ENCODE measurements at places on chromosomes 3 and 15.

GRCh38 chr15:43214169-43214568 is 6.6 kb downstream of the EPB42 start:
- H3K27ac ChIP-seq = no peak overlapping the region
- H3K27me3 ChIP-seq = no peaks in the 10 kb centered on the region
- no peaks in the 10 kb centered on the region for H3K4me1 ChIP-seq
- no peak overlapping the region for H3K4me3 ChIP-seq
- H3K36me3 ChIP-seq = no peaks in the 10 kb centered on the region

- H3K27ac ChIP-seq = no peak overlapping the region
- no peaks in the 10 kb centered on the region for H3K27me3 ChIP-seq
- no peak for DNase-seq
- H3K4me3 ChIP-seq = no peak overlapping the region
Observed at GRCh38 chr3:165279471-165279870, 83.3 kb upstream of the SLITRK3 start.

DNA sequence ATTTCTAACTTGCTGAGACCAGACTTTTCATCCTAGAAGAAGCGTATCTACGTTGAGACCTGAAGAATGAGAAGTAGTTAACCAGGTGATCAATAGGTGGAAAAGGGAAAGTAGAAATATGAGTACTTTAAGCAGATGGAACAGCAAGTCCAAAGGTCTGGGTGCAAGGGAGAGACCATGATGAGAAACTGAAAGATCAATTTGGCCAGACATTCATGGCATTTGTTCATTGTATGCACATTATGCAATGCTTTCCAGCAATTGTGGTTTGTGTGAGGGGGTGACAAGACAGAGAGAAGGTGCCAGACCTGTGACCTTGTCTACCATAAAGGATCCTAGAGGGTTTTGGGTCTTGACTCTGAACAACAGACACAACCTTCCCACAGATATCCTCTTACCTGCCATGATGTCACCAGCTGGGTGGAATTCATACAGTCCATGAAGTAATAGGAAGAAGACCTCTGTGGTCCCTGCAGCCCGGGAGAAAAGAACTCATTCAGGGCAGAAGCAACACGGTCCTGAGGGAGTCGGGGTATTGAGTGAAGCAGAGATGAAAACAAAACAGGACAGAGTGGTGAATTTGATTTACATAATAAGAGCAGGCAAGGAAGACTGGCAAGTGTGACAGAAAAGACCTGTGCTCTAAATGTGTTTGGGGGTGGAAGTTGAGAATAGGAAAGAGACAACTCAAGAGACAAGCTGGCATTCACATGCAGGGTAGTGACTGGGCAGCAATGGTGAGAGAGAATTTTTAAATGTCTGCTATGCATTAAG is 63.4 kb upstream of the PSMD6 start:
- no peaks in the 10 kb centered on the region for H3K36me3 ChIP-seq
- H3K4me1 ChIP-seq = peaks cover 22% of the 10 kb centered on the region
- DNase-seq = no peak
- no peak overlapping the region for H3K4me3 ChIP-seq

GRCh38 chr15:42070976-42071350 is 23.4 kb downstream of the PLA2G4D start:
- no peaks in the 10 kb centered on the region for H3K36me3 ChIP-seq
- no peak for DNase-seq
- H3K27ac ChIP-seq = no peak overlapping the region
- H3K27me3 ChIP-seq = no peaks in the 10 kb centered on the region
- H3K4me3 ChIP-seq = no peak overlapping the region
- H3K4me1 ChIP-seq = no peaks in the 10 kb centered on the region

GRCh38 chr3:139481116-139481515 is 4.8 kb upstream of the RBP2 start:
- H3K4me1 ChIP-seq = no peaks in the 10 kb centered on the region
- H3K36me3 ChIP-seq = no peaks in the 10 kb centered on the region
- no peak for DNase-seq
- H3K27ac ChIP-seq = no peak overlapping the region
- no peaks in the 10 kb centered on the region for H3K27me3 ChIP-seq

DNA sequence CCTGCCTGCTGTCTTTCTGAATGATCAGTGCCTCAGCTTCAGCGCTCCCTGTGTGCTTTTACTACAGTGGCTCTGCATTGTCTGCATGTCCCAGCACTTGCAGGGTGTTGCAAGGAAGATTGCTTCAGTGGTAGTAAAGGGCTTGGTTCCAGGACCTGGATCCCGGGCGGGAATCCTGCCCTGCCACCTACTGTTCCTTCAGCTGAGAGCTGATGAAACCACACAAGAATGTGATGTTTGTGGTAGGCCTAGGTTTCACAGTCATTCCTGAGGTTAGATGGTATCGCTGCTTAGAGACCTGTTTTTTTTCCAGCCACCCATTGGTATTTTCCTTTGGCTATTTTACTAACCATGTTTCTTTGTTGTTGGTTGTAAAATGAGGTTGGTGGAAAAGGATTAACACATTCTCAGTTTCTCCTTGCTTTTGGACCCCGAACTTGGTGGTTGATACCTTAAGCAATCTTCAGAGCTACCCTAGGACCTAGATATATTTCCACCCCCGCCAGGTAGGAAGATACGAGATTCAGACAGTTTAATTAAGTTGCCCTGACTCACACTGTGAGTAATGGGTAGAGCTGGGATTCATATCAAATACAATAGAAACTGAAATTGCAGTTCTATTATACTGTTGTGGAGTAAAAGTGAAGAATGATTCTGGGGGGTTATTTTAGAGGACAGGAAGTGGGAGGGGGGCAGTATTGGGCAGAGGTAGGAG is 11.4 kb downstream of the GPR87 start:
- peak; percentile 90 for DNase-seq
- peak overlapping the region; percentile 54 for H3K27ac ChIP-seq
- H3K4me1 ChIP-seq = peaks cover 17% of the 10 kb centered on the region

GRCh38 chr15:76391847-76392246 is 55.3 kb downstream of the ISL2 start:
- H3K36me3 ChIP-seq = no peaks in the 10 kb centered on the region
- H3K4me3 ChIP-seq = no peak overlapping the region
- no peaks in the 10 kb centered on the region for H3K27me3 ChIP-seq
- DNase-seq = no peak
- no peak overlapping the region for H3K27ac ChIP-seq
- H3K4me1 ChIP-seq = no peaks in the 10 kb centered on the region

DNA sequence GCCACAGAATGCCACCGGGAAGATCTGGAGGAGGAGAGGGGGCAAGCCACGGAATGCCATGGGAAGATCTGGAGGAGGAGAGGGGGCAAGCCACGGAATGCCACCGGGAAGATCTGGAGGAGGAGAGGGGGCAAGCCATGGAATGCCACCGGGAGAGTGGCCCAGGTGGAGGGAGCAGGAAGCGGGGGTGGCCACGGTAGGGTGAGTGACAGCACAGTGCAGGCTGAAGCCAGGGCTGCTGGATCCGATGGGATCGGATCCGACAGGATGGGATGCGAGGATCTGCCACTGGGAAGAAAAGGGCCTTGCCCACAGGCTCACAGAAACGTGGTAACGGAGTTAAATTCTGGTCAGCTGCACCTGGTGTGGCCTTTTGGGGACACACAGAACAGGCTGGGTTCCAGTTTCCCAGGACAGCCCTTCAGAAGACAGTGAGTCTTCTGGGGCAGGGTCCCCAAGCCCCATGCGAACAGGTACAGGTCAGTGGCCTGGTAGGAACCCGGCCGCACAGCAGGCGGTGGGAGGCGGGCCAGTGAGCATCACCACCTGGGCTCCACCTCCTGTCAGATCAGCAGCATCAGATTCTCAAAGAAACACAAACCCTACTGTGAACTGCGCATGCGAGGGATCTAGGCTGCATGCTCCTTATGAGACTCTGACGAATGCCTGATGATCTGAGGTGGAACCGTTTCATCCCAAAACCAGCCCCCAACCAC is 58.8 kb downstream of the XXYLT1 start:
- peak; percentile 77 for DNase-seq
- H3K4me3 ChIP-seq = no peak overlapping the region
- H3K27ac ChIP-seq = peak overlapping the region; percentile 86
- no peaks in the 10 kb centered on the region for H3K27me3 ChIP-seq
- peaks cover 42% of the 10 kb centered on the region for H3K4me1 ChIP-seq

DNA sequence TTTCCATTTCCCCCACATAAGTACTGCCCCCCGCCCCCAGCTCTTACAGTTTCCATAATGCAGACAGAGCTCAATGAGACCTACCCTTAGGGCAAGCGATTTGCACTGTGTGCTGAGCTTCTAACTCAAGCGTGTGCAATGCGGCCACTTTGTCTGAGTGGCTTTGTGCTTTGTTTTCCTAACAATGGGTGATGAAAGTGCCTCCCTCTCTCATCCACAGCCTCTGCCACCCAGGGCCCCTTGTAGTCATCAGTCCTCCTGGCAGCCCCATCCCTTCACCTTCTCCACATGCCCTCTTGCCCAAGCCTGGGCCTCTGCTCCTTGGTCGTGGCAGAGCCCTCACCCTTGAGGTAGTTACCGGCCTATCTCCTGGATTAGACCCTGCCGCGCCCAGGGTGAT is 17.2 kb downstream of the DAPK2 start:
- H3K4me1 ChIP-seq = peaks cover 13% of the 10 kb centered on the region
- no peak for DNase-seq
- H3K4me3 ChIP-seq = no peak overlapping the region
- H3K27me3 ChIP-seq = no peaks in the 10 kb centered on the region
- H3K27ac ChIP-seq = no peak overlapping the region

- no peaks in the 10 kb centered on the region for H3K27me3 ChIP-seq
- no peaks in the 10 kb centered on the region for H3K4me1 ChIP-seq
- H3K4me3 ChIP-seq = no peak overlapping the region
- no peak for DNase-seq
- no peak overlapping the region for H3K27ac ChIP-seq
Observed at GRCh38 chr3:414063-414462, 217.5 kb downstream of the CHL1 start.

DNA sequence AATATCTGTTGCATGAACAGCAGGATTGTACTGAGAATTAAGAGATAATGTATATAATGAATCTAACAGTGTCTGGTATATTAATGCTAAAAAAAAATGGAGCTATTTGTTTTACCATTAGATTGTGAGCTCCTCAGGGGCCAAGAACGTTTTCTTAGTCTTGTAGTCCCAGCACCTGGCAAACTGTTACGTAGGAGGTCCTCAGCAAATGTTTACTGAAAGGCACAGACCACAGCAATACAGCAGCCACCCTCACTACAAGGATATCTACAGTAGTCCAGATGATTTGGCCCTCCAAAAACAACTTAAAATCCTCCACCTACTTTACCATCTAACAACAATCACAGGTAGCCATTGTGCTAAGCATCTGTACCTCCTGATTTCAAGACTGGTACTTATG is 59.7 kb downstream of the MSL2 start:
- H3K27ac ChIP-seq = no peak overlapping the region
- H3K4me1 ChIP-seq = no peaks in the 10 kb centered on the region
- H3K36me3 ChIP-seq = no peaks in the 10 kb centered on the region

DNA sequence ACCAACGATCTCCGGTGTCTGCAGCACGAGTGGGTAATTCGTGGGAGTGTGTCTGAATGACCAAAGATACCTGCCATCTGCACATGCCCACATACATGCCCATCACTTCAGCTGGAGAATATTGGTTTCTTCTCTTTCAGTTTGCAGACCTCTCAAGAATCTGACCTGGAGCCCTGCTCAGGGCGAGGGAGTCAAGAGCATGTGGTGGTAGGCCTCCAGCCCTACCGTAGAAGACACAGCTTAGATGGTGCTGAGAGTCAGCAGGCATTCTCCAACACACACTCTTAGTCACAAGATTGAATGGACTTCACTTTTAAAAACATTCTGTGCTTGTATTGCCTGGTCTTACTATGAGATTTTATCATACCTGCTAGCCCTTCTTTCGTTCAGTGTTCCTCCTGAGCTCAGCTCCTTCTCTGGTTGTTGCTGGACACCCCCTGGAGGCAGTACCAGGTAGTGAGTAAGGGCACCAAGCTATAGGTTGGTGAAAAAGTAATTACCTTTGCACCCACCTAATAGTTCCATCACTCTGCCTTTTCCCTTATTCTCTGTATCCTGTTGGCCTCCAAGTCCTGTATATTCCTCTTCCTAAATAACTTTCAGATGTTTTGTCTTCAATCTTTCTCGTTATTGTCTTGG is 252.0 kb downstream of the CACNA2D3 start:
- no peaks in the 10 kb centered on the region for H3K27me3 ChIP-seq
- no peaks in the 10 kb centered on the region for H3K36me3 ChIP-seq
- no peak overlapping the region for H3K27ac ChIP-seq
- DNase-seq = no peak

GRCh38 chr3:10437995-10438901 is 67.1 kb downstream of the ATP2B2 start:
- no peak for DNase-seq
- no peaks in the 10 kb centered on the region for H3K27me3 ChIP-seq
- H3K36me3 ChIP-seq = no peaks in the 10 kb centered on the region
- H3K4me1 ChIP-seq = no peaks in the 10 kb centered on the region
- no peak overlapping the region for H3K4me3 ChIP-seq

- DNase-seq = no peak
- peak overlapping the region; percentile 69 for H3K27ac ChIP-seq
- H3K4me3 ChIP-seq = peak overlapping the region; percentile 97
- peaks cover 31% of the 10 kb centered on the region for H3K4me1 ChIP-seq
Observed at GRCh38 chr3:9649791-9650521, 651 bp downstream of the MTMR14 start.

- no peaks in the 10 kb centered on the region for H3K27me3 ChIP-seq
- H3K36me3 ChIP-seq = no peaks in the 10 kb centered on the region
- H3K4me3 ChIP-seq = no peak overlapping the region
- H3K4me1 ChIP-seq = no peaks in the 10 kb centered on the region
- DNase-seq = no peak
Observed at GRCh38 chr15:76514282-76514681, 177.7 kb downstream of the ISL2 start.

GRCh38 chr3:31790193-31791089 is 190.6 kb downstream of the OSBPL10 start:
- H3K27ac ChIP-seq = no peak overlapping the region
- no peaks in the 10 kb centered on the region for H3K4me1 ChIP-seq
- no peak for DNase-seq

DNA sequence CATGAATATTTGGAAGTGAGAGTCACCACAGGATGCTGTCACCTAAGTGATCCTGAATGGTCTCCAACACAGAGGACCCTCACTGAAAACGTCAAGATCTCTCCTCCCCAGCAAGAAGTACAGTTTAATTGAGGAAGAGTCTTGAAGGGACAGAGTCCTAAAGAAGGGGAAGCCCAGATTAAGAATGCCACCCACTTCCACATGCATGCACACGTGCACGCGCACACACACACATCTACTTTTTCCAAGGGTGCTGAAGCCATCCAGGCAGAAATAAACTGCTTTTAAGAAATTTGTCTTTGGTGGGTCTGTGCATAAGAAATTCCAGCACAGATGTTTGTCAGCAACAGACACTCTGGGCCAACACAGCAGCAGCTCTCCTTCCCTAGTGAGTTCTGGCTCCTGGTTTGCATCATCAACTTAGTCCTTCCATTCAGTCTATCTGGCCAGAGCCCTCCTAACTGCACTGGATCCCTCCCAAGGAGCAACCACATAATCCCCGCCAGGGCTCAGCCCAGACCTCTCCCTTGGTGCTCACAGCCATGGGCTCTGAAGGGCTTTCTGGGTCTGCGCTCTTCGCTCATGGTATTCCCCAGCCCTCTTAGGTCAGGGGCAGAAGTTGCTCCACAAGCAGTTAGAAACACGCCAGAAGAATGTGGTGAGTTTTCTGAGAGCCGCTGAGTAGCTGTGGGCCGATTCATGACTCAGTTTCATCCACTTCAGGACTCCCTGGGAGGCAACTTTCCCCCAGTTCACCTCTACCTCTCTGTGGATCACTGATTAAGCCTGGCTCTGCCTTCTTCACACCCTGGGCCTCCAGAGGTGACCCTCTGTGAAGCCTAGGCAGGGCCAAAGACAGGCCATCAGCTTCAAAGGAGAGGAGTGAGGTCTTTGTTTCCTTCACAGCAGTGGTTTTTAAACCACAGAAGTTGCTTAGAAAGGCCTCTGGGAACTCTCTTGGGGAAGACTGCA is 132.6 kb upstream of the LIPC start:
- no peak overlapping the region for H3K27ac ChIP-seq
- H3K4me1 ChIP-seq = no peaks in the 10 kb centered on the region
- no peaks in the 10 kb centered on the region for H3K36me3 ChIP-seq
